ENCODE measurements at places on chromosomes 2 and 18.
A peak's percentile ranks its signal among the peaks of the same experiment; 100 is the strongest.

DNA sequence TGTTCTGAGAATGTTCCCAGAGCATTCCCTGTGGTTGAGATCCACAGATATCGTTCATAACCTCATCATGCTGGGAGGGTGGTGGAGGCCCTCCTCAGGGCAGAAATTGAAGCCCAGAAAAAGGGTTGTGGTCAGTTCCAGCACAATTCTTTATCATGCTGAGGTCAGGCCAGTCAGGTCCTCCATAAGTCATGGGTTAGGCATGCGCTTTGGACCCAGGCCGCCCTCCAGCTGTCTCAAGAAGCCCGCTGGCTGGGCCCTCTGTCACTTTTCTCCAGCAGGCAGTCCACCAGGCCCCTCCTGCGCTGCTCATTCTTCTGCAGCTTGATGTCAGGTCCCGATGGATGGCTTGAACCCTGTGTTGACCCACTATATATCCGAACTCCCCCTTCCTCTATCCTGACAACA lies 151.1 kb upstream of the NT5C1B start:
- DNase-seq, result no peak

DNA sequence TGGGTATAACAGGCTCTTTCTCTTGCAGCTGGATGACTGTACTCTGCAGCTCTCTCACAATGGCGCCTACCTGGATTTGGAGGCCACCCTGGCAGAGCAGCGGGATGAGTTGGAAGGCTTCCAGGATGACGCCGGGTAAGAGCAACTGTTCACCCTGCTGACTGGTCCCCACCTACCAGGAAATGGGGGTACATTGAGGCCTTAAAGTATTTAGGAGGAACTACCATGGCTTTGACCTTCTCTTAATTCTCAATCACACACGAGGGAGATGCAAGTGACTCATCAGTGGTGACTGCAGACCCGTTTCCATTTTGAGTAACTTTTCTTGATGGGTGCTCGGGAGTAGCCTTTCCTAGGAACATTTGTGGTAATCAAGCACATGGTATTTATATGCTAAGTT lies 58.0 kb downstream of the FHOD3 start:
- DNase-seq, result no peak

GRCh38 chr18:26544451-26544850 lies 3.9 kb downstream of the KCTD1 start:
- DNase-seq, result no peak

- no peak for DNase-seq
Observed at GRCh38 chr2:162477011-162477410, 133.1 kb downstream of the GCA start.

DNA sequence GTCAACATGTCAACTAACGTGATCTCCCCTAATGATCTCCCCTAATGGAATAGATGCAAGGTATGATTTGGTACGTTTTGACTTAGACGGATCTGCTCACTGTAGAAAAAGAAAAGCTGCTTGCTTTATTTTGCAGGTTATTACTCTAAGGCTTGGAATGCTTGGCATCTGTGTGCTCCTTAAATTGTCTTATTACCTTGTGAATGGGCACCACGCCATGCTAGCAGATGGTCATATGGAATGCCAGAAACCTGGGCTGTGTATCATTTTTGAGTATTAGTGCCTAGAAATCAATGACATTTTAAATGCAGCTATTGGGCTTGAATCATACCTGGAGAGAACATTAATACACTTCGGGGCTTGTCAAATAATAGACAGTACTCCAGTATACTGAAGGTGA lies 16.5 kb upstream of the FIGN start:
- DNase-seq, result no peak

GRCh38 chr18:12895626-12896025 lies 11.6 kb upstream of the PTPN2 start:
- DNase-seq, result no peak

GRCh38 chr18:6741232-6741663 lies 11.7 kb downstream of the ARHGAP28 start:
- DNase-seq, result no peak

GRCh38 chr2:112021290-112021689 lies 33.8 kb upstream of the TMEM87B start:
- no peak for DNase-seq

DNA sequence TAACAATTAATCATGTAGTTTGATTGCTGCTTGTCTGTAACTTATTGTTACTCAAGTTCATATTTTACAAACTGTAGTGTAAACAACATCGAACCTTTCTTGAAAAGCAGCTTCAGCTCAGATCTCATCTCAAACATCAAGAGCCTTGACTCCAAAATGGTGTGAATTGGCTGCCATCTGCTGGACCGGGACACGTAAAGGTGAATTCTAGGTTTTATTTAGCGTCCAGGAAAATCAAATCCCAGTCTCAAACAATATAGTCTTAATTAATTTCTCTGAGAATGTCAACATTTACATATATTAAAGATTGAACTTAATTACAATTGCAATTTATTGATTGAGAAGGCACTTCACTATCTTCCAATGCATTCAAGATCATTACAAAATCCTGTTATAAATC lies 453.0 kb downstream of the GALR1 start:
- DNase-seq, result no peak

GRCh38 chr2:216354306-216354705 lies 18.0 kb downstream of the MARCHF4 start:
- DNase-seq, result no peak

GRCh38 chr2:26058390-26058789 lies 24.5 kb downstream of the RAB10 start:
- no peak for DNase-seq

- DNase-seq, result no peak
Observed at GRCh38 chr2:114614592-114614991, 172.2 kb downstream of the DPP10 start.

GRCh38 chr2:96111823-96112500 lies 4.4 kb downstream of the ADRA2B start:
- no peak for DNase-seq

DNA sequence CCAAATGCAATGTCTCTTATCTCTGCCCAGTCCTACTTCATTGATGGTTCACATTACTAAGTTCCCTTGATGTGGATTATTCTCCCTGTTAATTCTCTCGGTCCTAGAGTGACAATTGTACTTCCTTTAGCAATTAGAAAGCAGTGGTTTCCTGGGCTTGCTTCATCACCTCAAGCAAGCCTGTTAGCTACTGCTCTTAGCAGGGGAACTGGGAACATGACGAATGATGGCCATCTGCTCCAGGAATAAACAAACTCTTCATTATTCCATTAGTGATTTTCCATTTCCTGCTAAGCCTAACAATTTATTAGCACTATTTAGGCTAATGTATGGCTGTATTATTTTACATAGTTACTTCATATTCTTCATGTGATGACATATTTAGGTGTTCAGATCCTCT lies 331.8 kb downstream of the MTX2 start:
- DNase-seq, result no peak

DNA sequence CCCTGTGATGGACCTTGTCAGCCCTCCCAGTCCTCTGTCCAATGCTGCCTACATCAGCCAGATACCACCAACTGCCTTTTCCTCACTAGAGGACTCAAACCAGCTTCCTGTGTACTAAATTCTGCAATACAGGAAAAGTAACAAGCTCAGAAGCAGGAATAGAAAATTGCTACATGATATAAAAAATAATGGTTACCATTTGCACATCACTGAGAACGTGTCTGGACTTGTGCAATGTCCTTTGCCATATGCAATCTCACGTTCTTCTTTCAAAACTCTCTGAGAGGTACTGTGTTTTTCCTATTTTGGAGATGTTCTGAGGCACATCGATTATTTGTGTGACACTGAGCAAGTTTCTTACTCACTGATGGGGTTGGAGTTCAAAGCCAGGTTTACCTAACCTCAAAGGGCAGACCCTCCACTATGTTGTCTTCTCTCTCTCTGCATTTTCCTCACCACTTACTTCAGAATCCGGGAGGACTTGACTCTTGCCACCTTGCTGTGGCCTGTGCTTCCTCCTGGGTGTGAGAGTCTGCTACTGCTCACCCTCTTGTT lies 12.1 kb downstream of the UPP2 start:
- DNase-seq, result no peak

GRCh38 chr2:18749912-18750526 lies 160.7 kb upstream of the NT5C1B start:
- peak; percentile 15 for DNase-seq

GRCh38 chr2:121897335-121897970 lies 142.0 kb downstream of the TSN start:
- DNase-seq, result no peak

- DNase-seq, result no peak
Observed at GRCh38 chr2:8872821-8873432, 35.5 kb upstream of the KIDINS220 start.

GRCh38 chr18:42298759-42299675 lies 344.0 kb downstream of the PIK3C3 start:
- peak; percentile 32 for DNase-seq

DNA sequence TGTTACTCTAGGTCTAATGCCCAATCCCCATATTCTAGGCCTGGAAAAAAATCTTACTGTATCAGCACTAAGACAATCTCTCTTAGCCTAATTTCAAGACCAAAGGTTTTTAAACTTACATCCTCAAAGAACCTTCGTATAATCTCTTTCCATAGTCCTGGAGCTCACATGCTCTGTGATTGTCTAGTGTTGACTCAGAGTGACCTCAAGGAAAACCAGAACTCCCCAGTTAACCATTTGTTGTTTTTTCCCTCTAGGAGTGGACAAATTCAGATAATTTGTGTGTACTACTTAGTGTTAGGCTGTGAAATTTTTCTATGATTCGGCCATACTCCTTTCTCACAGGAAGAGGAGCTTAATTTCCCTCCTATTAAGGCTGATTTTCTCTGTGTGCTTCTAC lies 536.1 kb downstream of the SLC4A3 start:
- no peak for DNase-seq
